ENCODE measurements at places on chromosomes 13 and 19.

DNA sequence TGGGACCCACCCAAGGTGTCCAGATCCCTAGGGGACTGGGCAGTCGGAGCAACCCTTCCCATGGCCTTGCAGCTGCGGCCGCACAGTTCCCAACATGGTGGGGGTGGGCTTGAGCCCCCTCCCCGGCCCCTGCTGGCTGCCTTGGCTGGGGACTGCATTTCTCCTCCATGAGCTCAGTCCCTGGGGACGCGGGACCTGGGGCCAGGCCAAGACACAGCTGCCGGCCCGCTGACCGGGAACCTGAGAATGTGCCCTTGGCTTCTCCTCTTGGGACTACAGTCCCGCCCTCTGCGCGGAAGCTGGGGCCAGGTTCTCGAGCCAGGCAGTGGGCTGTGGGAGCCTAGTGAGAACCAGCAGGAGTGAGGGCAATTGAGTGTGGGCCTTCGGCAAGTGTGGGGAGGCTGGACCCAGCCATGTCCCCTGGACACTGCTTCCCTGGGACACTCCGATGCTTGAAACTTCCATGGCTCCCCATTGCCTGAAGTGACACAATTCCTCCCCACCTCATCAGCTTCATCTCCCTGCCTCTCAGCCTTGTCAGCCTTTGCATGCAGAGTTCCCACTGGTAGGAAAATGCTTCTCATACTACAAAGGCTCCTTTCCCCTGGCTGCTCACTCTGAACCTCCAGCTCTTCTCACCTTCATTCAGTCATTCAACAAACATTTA is 13.1 kb upstream of the NOTCH3 start:
- no peak for DNase-seq

DNA sequence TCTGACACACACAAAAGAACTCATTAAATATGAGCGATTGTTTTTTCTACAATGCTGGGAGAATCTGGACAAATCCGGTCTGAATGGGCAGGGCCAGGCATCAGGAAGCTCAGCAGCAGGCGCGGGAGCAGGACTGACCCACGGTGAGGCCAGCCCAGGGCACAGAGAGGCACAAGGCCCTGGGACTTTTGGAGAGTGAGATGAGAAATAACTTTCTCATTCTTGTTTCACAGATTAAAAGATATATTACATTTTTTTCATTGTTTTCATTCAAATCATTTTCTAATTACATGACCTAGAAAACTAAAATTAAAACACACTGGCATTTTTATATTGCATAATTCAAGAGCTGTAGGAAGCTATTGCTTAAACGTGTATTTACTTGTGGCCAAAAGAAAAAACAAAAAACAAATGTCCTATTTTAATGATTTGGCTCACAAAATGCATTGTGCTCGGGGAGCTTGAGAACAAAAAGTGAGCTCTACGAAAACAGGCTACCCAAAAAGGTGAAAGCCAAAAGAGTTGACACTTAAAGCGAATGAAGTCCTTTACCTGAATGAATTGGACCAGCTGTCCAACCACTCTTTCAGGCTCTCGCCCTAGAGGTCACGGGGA is 133.1 kb downstream of the TNFRSF19 start:
- no peak for DNase-seq

DNA sequence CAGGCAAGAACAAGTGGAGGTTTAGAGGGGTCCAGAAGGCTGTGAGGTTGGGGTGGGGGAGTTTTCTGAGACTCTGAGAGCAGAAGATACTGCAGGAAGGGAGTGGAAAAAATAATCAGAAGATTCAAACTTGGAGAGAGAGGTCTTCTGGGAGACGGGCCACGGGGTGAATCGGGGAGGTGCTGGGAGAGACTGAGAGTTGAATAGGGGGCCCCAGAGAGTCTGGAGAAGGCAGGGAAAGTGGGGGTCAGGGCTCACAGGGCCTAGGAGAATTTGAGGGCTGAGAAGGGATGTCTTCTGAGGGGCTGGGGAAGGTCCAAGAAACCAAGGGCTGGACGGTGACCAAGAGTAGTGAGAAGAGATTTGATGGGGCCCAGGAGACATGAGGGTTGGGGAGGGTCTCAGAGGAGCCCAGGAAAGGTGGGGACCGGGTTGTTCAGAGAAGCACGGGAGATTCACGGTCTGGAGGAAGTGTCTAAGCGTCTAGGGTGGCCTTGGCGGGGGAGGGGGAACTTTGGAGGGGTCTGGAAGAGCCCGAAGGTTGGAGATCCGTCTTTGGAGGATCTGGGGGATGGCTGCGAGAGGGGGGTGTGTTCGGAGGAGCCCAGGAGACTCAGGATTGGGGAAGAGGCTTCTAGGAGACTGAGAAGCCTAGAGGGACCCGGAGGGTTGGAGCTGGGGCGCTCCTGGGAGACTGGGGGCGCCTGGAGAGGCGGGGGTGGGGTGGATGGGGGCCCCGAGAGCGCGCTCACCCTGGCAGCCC is 1.5 kb downstream of the KCNC3 start:
- DNase-seq: no peak

DNA sequence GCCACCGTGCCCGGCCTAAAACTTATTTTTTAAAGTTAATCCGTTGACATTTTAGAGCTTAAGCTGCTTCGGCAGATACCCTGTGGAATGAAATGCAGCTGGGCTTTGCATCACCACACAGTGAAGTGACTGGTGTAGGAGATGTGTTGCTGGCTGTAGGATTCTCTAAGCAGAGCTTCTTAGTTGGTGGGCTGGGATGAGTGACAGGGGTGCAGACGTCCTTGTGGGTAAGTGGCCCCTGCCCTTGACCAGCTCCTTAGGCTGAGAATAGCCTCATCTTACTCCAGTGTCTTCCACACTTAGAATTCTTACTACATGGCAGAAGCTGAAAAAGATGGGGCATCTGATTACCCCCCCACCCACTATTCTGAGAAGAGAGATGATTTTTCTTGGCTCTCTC is 11.6 kb downstream of the GATAD2A start:
- no peak for DNase-seq

DNA sequence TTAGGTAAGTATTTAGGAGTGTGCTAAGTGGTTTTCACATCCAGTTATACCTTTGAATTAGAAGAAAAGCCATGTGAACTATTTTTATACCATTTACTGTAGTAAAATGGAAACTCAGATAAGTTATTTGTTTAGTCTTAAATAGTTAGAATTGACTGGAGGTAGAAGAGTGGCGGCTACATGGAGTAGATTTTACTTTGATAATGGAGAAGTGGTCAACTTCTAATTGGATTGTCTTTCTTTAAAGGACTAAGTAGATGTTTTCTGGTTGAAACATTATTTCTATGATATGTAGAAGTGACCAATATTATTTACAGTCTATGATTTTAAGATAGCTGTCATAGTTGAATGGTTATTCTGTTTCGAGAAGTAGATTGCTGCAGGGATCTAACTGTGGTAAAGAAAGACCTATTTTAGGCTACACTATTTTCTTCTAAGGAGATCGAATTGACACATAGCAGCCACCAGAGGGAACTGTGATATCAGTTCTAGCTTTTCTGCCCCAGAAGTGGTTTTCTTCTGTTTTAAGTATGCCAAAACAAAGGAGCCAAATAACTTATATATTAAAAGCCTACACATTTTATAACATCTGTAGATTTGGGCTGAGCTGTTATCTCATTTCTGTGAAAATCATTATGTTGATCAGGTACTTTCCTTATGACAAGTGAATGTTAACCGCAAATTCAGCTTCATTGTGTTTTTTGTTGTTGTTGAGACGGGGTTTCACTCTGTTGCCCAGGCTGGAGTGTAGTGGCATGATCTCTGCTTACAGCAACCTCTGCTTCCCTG is 26.1 kb downstream of the ZMYM2 start:
- DNase-seq: peak; percentile 26

DNA sequence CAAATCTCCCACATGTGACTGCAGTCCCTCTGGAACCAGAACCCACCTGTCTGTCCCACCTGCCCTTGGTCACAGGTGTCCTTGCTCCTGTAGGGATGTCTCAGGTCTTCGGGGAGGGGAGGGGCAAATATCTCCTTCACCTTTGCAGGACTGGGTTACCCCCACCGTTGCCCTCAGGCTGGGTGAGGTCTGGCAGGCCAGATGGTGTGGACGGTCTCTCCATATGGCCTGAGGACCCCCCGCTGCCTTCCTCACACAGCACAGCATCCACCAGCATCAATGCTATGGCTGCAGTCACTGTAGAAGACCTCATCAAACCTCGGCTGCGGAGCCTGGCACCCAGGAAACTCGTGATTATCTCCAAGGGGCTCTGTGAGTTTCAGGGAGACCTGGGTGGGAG is 10.0 kb downstream of the SLC5A5 start:
- no peak for DNase-seq

DNA sequence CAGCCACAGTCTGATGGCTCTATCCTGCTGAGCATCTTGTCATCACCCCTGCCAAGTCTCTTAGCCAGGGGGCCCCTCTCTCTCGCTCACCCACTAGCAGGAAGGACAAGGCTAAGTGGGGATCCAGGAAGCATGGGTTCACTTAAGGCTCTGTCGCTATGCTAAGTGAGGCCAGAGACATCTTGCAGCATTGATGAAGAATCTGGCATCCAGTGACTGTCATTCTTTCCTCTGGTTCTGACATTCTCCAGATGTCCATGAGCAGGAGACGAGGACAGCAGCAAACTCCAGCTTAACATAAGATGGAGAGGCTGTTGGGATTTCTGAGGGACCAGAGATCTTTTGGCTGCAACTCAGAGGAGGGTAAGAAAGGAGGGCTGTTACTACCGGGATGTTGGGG is 230.2 kb downstream of the TSHZ3 start:
- no peak for DNase-seq

- DNase-seq: peak; percentile 24
These were observed 390.8 kb downstream of the FOXO1 start for GRCh38 chr13:40275636-40276035.

DNA sequence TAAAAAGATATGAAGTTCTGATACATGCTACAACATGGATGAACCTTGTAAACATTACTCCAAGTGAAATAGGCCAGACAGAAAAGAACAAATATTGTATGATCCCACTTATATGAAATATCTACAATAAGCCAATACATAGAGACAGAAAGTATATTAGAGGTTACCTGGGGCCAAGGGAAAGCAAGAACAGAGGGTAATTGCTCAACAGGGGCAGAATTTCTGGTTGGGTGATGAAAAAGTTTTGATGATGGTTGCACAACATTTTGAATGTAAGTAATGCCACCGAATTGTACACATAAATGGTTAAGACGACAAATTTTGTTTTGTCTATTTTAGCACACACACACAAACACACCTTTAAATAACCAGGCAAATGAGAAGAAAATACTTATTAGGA is 268.4 kb downstream of the FOXO1 start:
- peak; percentile 41 for DNase-seq

- DNase-seq: peak; percentile 62
These were observed 30.3 kb downstream of the SHISA2 start for GRCh38 chr13:26021516-26021915.

GRCh38 chr13:100138859-100139491 is 50.1 kb downstream of the PCCA start:
- no peak for DNase-seq

DNA sequence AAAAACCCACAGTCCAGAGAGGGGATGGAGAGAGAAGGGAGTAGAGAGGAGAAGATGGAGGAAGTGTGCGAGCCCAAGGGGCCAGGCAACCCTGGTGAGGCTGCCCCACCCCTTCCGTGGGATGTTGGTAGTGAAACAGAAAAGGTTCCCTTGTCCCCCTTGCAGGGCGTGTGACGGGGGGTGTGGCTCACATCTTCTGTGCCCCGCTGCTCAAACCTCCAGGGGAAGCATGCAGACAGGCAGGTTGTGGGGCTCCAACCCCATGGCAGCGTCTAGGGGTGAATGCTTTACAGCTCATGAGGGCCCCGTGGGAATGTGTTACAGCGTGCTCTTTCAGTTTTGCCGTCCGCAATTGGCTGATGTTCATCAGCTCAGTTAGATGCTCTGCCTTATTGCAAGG is 14.7 kb upstream of the EVI5L start:
- no peak for DNase-seq

GRCh38 chr13:106155411-106155810 is 380.1 kb downstream of the EFNB2 start:
- DNase-seq: peak; percentile 94

DNA sequence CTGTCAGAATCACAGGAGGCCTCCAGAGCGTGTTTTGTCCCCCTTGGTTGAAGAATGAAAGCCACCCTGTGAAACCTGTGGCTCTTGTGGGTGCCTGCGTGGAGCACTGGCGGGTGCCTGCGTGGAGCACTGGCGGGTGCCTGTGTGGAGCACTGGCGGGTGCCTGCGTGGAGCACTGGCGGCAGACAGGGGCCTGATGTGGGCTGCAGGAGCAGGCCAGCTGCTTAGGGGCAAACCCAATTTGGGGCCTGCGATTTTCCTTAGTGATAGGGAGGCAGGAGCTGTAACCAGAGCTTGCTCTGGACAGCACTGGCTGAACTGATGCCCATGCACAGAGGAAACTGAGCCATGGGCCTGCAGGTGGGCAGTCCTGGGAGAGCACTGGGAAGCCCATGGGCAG is 24.3 kb downstream of the ARHGEF7 start:
- DNase-seq: no peak

DNA sequence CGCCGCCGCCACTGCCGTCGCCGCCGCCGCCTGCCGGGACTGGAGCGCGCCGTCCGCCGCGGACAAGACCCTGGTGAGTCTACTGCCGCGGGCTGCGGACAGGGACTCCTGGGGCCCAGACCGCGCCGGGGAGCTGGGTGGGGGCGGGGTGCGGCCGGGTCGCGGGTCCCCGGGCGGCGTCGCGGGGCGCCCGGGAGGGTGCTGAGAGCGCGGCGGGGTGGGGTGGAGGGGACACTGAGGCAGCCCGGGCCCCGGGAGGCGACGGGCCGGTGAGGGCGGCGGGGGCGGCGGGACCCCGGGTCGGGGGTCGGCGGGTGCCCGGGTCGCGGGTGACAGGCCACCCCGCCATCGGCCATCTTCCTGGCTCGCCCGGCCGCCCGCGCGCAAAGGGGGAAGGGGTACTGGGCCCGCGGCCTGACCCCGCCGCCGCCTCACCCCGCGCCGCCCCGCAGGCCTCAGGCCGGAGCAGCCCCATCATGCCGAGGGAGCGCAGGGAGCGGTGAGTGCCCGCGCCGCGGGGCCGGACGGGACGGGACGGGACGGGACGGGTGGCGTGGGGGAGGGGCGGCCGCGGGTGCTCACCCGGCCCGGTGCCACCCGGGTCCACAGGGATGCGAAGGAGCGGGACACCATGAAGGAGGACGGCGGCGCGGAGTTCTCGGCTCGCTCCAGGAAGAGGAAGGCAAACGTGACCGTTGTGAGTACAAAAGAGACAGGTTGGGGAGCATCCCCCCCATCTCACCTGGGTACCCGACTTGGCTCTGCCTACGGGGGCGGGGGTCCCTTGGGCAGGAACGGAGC is 489 bp downstream of the CCNE1 start:
- no peak for DNase-seq

- DNase-seq: no peak
These were observed 19.3 kb downstream of the CEACAM1 start for GRCh38 chr19:42508892-42509444.

- DNase-seq: peak; percentile 66
These were observed 63.6 kb downstream of the ZNF429 start for GRCh38 chr19:21568816-21569493.

GRCh38 chr19:41023193-41023592 is 32.1 kb downstream of the CYP2B6 start:
- DNase-seq: no peak

GRCh38 chr13:103067751-103068555 is 1.7 kb upstream of the SLC10A2 start:
- peak; percentile 5 for DNase-seq

- DNase-seq: peak; percentile 92
These were observed 16.4 kb upstream of the ALOX5AP start for GRCh38 chr13:30718661-30719524.

- DNase-seq: no peak
These were observed 19.3 kb downstream of the ZNF583 start for GRCh38 chr19:56423276-56423984.

Data from bronchial epithelial cell (primary cell).